Fibroblast of lung (primary cell): ENCODE measurements at places on chromosomes 11 and 22.

DNA sequence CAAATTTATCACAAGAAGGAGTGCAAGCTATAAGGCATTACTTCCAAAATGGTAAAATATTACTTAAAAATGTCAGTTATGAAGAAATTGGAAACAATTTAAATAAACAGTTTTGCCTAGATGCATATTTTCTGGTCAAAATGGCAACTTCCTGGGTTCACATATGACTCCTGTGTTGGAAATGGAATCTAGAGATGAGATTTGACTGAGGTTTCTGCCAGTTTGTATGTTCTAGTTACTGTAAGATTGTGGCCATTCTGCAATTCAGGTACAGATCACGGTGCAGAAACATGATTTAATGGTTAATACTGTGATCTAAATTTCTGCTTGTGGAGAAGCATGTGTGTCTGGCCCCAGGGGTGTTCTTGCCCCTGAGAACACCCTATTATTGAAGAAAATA is 3.4 kb upstream of the OR4C6 start:
- no peaks in the 10 kb centered on the region for H3K36me3 ChIP-seq
- no peak for DNase-seq

GRCh38 chr11:75853971-75854370 is 39.0 kb downstream of the UVRAG start:
- no peaks in the 10 kb centered on the region for H3K36me3 ChIP-seq
- H3K27me3 ChIP-seq = no peaks in the 10 kb centered on the region
- H3K27ac ChIP-seq = no peak overlapping the region

DNA sequence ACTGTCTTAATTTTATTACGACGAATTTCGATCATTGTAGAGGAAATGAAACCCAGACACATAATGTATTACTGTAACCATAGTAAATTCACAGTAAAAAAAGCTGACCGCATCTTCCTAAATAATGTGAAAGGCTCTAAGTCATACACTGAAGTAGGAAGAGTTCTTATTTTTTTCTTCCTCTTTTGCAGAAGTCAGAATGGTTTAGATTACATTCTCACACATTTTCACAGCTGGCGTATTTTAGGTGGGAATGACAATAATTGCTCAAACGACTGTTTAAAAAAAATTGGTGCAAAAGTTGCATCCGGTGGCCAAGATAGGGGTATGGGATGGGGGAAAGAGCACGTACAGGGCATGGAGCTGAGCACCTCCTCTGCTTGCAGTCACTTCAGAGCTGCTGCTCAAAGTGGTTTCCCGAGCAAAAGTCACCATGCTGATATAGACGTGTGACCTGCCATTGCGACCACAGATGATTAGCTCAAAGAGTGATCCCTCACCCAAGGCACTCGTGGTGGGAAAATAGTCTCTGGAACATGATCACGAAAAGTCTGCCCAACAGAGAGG is 35.3 kb downstream of the MMP13 start:
- H3K27me3 ChIP-seq = no peaks in the 10 kb centered on the region
- H3K27ac ChIP-seq = no peak overlapping the region
- no peaks in the 10 kb centered on the region for H3K4me1 ChIP-seq
- no peaks in the 10 kb centered on the region for H3K36me3 ChIP-seq

DNA sequence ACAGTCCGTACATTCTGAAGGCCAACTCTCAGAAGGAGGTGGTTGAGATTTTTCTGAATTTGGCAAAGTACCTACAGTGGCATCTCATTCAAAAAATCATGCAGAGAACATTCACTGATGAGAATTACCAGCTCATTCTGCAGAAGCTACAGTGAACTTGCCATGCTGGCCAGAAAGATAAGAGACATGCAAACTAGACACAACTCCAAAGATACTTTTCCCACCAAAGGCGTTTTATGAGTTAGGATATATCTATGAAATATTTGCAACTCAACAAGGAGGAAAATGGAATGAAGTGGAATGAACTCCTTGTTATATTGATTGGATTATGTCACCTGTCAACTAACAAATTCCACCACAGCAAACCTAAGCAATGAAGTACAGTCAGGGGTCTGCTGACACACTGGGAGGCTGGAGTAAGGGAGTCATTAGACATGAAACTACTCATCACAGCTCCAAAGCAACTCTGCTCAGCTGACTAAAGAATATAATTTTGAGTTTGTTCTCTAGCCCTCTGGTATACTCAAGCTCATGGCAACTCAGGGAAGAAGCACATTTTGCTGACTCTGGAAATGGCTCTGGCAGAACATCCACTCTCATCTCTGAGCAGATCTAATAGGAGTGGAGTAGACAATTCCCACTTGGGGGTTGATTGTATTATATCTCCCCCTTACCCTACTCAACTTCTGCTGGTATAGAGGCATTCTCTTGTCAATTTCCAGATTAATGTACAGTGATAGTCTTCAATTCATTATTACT is 22.9 kb downstream of the MAML2 start:
- no peaks in the 10 kb centered on the region for H3K27me3 ChIP-seq
- H3K27ac ChIP-seq = no peak overlapping the region
- DNase-seq = no peak
- no peak overlapping the region for H3K4me3 ChIP-seq
- peaks cover 23% of the 10 kb centered on the region for H3K4me1 ChIP-seq
